ENCODE measurements at places on chromosomes 4 and X.

- DNase-seq = no peak
Measured at GRCh38 chrX:74535408-74536151, 78.8 kb downstream of the RLIM start.

GRCh38 chrX:20267607-20267930 lies 860 bp upstream of the RPS6KA3 start:
- no peak for DNase-seq

DNA sequence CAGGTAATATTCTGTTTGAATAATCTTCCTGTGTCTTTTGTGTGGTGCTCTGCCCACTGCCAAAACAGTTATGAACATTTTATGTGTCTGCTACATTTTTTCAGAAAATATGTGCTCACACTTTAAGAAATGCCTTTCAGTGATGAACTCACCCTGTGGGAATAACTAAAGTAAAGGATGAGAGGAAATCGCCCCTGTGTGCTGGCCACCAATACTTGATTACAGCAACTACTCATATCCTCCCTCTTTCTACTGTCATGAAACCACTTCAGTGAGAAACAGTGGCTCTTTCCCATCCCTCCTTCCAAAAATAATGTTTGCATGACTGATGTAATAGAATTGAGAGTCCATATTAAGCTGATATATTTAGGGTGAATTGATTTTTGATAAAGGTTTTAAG lies 900.9 kb downstream of the RAB28 start:
- DNase-seq = no peak

GRCh38 chrX:68991691-68992345 lies 163.0 kb downstream of the EFNB1 start:
- no peak for DNase-seq

- no peak for DNase-seq
Measured at GRCh38 chrX:105745863-105746262, 76.5 kb upstream of the NRK start.

DNA sequence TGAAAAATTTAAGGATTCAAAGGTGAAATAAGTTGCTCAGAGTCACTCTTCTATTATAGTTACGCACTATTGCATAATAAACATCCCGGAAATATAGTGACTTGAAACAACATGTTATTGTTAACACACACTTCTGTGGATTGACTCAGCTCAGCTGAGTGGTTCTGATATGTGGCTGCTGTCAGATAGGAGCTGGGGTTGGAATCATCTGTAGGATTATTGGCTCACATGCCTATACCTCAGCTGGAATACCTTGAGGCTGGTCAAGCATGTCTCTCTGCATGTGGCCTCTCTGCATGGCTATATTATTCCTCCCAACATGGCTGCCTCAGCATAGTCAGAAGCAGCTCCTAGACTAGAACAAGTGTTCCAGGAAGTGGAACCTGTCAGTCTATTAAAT lies 486.7 kb upstream of the MAGEB2 start:
- no peak for DNase-seq

GRCh38 chrX:39729981-39730661 lies 367.6 kb downstream of the BCOR start:
- no peak for DNase-seq
